ENCODE measurements at places on chromosomes 3 and 15.

DNA sequence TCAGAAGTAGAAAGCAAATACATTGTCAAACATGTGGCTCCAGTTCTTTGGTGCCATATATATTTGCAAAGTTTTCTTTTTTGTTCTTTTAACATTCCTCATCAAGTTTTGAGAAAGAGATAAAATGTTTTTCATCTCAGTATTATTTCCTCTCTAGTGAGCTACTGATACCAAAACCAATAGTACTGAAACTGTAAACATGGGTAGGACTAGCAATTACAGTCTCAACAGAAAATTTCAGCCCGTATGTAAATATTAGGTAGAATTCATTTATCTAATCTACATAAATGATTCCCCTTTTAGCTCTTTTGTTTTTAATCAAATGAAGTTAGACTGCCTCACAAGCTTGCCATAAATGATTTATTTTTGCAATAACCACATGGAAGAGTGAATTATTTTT is 21.4 kb downstream of the SECISBP2L start:
- no peak for DNase-seq

- DNase-seq, result peak; percentile 33
These were observed 2.3 kb downstream of the FBXL22 start for GRCh38 chr15:63599401-63600000.

- no peak for DNase-seq
These were observed 16.0 kb downstream of the HACD2 start for GRCh38 chr3:123568875-123569274.

- no peak for DNase-seq
These were observed 107.1 kb upstream of the UBE2E2 start for GRCh38 chr3:23096041-23096440.

DNA sequence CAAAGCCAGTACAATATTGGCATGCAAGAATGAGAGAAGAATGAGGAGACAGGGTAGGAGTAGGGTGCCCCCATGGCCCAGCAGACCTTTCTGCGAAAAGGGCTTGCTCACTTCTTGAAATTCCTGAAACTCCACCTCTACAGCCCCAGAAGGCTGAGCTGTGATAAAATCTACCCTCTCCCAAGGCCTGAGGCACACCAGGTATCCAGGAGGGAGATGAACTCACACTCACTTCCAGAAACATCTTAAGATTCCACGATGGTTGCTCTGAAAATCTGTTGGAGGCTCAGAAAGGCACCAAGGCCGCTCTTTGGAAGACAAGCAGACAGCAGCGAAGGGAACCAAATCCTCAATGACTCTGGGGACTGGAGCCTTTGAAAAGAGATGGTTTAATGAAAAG is 297.5 kb downstream of the UACA start:
- no peak for DNase-seq

GRCh38 chr3:108387063-108387462 is 90.7 kb downstream of the HHLA2 start:
- DNase-seq, result no peak

DNA sequence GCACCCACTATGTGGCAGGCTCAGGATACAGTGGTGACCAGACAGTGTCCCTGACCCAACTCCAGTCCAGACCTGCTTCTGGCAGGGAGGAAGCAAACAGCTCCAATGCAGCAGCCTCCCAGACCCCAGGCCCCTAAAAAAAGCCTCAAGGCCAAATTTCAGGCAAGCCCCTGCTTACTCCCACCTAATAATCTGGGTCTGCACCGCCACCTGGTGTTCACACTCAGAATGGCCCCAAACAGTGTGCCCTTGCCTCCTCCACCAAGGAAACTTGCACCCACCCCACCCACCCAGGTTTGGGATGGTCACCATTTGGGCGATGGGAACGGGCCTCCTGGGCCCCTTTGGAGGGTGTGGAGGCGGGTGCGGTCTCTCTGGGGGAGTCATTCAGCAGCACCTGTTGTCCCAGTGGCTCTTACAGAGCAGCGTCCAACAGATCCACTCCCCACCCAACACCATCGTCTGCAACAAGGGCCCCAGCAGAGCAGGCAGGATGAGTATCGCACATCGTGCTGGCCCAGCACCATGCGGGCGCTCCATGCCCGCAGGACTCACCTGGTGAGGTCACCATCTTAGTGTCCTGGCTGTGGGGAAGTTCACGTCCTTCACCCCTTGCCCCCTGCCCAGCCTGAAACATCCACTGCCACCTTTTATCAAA is 17.3 kb downstream of the C3orf18 start:
- peak; percentile 69 for DNase-seq

GRCh38 chr3:187919048-187919447 is 173.8 kb upstream of the BCL6 start:
- peak; percentile 64 for DNase-seq

DNA sequence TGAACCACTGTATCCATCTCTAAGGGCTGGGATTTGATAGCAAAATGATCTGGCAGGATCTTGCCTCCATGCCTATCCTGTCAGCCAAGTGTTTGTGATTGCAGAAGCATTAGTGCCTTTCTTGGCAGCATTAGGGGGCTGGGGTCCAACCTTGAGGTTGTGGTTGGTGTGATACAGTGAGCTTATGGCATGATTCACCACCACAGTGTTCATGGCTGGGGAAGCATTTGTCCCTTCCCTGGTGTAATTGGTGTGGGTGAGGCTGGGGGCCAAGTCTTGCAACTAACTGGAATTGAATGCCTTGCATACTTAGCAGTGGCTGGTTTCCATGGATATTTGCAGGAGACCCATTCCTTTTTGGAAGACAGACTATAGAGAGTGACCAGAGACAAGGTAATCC is 271.0 kb upstream of the TBL1XR1 start:
- no peak for DNase-seq

DNA sequence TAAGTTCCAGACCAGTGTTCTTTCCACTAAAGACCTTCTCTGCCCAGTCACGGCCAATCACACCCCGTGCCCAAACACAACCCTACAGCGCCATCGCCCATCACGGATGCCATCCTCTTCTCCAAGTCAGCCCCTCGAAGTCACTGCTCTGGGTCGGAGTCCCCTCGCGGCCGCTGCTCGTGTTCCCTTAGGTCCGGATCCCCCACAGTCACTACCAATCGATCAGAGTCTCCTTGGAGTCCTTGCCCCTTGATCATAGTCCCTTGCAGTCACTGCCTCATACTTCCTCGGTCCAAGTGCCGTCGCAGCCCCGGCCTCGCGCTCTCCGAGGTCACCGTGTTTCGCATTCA is 461 bp downstream of the PCYT1A start:
- peak; percentile 36 for DNase-seq

DNA sequence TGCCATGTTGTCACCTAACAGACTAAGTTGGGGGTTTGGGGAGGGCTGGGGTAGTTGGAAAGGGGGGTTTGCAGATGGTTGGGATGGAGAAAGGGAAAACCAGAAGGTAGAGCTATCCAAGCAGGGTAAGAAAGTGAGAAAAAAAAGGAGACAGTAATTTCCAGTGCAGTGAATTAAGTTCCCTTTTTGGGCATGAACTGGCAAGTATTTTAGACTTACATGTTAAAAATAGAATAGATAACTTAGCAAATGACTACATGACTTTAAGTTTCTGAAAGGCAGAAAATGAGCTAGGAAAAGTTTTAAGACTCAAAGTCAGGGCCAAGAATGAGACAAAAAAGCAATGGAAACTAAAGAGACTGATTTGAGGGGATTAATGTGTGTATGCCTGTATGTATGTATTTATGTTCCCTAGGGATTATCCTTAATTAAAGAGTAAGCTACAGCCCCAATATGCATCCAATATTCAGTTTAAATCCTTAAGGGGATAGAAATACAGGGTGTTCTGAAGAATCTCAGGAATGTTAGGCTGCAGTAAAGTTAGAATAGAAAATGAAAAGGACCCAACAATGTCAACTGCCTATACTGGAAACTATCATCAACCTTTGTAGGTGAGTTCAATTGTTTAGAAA is 285.2 kb upstream of the MME start:
- DNase-seq, result no peak

DNA sequence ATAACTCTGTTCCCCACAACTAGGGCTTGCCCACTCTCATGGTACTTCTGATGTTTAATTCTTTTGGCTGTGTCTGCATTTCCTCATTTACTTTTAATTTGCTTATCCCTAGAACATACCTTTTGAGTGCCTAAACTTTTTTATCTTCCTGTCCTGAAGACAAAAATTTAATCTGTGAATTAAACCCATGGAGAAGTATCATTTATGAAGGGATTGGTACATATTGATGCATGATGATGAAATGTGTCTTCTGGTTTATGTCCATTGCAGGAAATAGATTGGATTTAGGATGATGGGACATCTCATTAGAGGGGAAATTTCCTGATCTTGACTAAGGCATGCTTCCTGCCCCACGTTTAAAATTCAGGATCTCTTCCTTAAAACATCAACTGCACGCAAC is 109.5 kb downstream of the PGPEP1L start:
- no peak for DNase-seq
